ENCODE measurements at places on chromosomes 3 and 15. TPM values are rescaled to one million over a fixed set of nuclear protein-coding genes. Genes with fewer than 3 reads are reported as not detected.

DNA sequence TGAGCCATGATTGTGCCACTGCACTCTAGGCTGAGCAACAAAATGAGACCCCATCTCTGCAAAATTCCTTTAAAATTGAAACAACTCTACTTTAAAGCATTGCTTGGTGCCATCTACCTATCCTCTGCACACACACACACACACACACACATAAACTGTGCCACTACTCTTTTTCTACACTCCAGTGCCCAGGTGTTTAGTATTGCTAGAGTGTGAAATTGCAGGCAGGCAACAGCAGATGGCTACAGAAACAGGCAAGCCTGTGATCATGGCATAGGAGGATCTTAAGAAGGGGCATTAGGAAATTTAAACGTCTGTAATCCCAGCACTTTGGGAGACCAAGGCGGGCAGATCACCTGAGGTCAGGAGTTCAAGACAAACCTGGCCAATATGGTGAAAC lies 39.0 kb downstream of the SIDT1 start:
- peak; percentile 14 for DNase-seq

DNA sequence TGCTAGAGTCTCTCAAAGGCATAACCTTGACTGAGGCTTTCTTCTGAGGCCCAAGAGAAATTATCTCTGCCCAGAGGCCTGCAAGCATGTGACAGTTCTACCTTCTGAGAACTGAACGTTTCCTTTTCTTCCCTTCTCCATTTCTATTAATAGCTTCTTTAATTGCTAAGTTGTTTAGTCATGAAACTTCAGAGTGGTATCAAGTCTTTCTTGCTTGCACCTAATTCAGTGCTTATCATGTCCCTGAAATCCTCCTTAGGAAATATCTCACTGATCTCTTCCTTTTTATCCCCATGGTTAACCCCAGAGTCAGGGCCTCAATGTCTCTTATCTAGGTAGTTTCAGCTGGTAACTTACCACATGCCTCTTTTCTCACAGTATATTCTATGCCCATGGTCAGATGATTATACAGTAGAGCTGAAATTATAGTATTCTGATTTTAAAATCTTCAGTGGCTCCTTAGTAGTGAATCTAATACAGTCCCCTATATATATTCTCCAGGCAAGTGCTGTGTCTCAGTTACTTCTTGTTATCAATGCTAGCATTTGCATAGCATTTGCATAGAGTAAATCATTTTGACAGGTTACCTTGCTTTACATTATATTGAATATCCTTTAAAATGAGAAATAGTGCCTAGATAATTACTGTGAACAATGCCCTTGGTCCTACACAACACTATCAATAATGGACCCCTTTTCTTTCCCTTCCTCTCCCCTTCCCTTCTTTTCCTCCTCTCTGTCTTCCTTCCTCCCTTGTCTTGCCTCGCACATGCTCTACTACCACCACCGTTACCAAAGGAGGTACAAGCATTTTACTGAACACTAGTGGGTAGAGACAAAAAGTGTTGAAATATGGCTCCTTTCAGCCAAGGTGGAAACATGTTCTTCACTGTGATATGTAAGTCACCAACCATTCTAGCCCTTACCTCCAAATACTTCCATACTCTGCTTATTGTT lies 33.0 kb downstream of the KBTBD8 start:
- DNase-seq = no peak

DNA sequence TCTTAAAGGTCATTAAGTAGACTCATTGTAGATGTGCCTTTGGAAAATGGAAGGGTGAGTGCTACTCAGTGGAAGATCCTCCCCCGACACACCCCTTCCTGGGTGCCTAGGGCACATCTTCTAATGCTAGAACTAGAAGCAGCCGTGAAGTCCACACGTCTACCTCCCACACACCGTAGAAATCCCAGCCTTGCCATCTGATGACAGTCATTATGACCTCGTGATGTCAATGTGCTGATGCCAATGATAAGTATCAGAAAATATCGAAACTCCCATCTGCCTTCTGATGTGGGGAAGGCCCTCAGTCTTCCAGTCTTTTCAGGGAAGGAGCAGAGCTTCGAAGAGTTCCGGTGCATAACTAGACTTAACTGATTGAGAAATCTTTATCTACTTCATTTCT lies 282.1 kb upstream of the ROPN1 start:
- DNase-seq = no peak

DNA sequence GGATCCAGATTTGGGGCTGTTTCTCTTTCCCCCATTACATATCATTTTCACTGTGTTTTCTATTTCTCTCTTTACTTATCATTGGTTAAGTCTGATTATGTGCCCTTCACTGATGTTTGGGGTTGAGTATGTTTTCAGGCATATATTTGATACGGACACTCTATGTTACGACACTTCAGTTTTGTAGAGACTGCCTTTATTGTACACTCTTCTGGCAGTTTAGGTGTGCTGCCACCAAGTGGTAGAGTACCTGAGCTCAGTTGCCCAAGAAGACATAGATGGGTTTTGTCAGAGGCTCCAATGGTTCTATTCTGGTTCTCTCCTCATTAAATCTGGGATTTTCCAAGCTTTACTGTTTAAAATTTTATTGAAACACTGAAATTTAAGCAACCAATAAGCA lies 255.0 kb upstream of the ROPN1 start:
- no peak for DNase-seq

DNA sequence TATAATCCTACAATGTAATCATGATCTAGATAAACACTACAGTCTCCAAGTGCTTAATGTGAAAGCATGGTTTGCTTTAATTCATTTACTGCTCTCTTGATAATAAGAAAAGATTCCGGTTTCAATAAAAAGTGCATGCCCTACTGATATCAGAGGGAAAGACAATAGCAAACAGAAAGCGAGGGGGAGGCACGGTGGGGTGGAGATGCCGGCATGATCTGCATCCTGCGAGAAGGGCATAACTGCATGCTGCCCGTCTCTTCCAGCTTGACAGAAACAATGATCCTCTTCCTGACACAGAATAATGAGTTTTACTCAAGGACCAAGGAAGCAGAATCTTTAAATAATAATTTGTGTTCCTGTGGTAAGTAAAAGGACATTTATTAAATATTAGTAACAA lies 51.7 kb downstream of the GOLIM4 start:
- no peak for DNase-seq

KNG1 gene
- polyA plus RNA-seq = not detected

ITIH1 gene
- 2.0 TPM for polyA plus RNA-seq
